ENCODE measurements at places on chromosomes 13 and 19.

- no peak for DNase-seq
These were observed 17.3 kb downstream of the CKM start for GRCh38 chr19:45305421-45305820.

DNA sequence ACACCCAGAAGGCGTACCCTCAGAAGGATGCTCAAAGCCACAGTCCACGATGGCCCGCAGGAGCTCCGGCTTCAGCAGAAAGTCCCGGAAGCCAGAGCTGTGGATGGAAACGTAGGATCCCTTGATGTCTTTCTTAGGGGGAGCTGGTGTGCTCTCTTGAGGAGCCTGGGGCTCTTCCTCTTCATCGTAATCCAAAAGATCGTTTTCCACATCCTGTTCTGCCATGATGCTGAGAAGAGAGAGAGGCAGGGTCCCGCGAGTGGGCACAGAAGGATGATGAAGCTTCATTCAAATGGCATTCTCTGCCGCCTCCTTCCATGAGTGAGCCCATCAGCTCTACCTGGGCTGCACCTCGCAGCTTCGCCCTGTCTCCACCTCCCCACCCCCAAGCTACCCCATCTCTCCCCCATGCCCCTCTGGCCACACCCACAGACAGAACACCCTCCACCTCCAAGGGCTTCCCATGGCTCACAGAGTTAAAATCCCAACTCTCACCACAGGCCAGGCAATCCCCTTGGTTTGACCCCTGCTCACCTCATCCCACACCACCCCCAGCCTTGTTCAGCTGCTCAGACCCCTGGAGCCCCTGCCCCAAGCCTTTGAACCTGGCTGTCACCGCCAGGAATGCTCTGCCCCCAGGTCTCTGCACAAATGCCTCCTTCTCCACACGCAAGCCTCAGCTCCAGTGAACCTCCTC, 6.0 kb downstream of the DDX39A start:
- DNase-seq, result no peak

- no peak for DNase-seq
These were observed 266.1 kb downstream of the TSHZ3 start for GRCh38 chr19:31083105-31083504.

- DNase-seq, result peak; percentile 70
These were observed at the start of gene CCDC169 for GRCh38 chr13:36297366-36298338. Gene CCDC169 (minus strand): TSS chr13:36297814. CDS start chr13:36297719, 95 bp downstream.

GRCh38 chr19:7638802-7639465, 2.0 kb downstream of the STXBP2 start:
- DNase-seq, result no peak

GRCh38 chr19:8663920-8664670, 33.7 kb downstream of the NFILZ start:
- no peak for DNase-seq

DNA sequence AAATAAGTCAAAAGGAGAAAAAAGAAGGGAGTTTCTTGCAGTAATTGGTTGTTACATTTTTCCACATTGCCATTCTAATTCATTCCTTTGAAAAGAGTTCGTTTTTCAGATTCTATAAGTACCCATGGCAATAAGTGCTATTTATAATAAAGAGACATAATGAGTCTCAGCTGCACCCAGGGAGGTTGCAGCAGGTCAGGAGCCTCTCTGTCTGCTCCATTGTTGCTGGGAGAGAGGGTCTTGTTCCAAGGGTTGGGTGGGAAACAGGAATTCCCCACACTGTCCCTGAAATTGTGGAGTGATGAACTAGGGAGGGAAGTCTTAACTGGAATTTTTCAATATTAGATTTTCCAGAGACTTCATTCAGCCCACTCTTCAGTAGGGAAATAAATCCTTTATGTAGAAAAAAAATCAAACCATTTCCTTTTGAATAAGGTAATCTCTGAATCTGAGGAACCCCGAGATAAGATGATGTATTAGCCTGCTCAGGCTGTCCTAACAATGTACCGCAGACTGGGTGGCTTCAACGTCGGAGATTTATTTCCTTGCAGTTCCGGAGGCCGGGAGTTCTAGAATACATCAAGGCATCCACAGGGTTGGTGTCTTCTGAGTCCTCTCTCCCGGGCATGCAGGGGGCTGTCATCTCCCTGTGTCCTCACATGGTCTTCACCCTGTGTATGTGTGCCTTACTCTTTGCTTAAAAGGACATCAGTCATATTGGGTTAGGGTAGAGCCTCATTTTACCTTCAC, 342.7 kb upstream of the TMTC4 start:
- DNase-seq, result no peak

DNA sequence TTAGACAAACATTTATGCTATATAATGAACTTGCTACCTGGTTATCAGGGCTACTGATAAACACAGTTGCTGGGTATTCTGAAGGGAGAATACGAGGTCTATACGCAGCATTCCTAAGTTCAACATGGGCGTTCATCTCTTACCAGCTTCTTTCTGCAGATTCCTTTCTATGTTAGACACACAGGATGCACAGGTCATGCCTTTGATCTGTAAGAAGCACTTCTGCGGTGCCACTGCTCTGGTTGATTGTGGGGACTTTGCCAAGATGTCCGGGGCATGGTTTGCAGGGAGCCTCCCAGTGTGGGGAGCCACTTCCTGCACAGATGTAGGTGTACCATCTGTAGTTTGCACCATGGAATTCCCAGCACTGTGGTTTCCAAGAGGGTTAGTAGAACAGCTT, 40.9 kb downstream of the ATP7B start:
- DNase-seq, result no peak

DNA sequence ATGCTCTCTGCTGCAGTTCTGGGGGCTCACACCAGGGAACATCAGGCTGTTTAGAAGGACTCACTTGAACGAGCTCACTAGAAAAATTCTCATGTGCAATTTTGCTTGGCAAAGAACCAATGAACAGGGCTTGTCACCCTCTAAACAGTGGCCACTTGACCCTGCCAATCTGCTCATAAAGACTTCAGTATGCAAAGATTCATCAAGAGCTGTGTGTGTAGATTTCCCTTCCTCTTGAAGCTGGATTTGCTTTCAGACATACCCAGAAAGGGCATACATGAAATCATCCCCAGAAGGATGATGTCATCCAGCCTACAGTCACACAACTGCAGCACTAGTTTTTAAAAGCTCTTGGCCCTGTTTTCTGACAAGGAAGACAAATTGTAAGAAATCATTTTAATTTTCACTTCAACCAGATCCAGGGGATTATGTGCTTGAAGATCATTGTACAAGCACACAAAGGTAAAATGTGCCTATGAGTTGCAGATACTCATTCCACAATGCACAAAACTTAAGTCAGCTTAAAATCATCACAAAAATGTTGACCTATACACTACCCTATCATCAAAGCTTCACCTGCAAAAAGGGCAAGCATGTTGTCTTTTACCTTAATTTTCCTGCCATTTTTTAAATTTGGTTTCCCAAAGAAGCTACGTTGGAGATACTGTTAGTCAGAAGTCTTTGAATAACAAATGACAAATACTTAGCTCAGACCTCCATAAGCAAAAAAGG, 5.2 kb upstream of the STK24 start:
- DNase-seq, result peak; percentile 72

- DNase-seq, result no peak
These were observed 289.2 kb upstream of the KLF12 start for GRCh38 chr13:74423434-74423833.

GRCh38 chr13:33956346-33956745, 138.4 kb downstream of the RFC3 start:
- DNase-seq, result no peak

- no peak for DNase-seq
These were observed 58.3 kb downstream of the TM9SF2 start for GRCh38 chr13:99559560-99559959.

- no peak for DNase-seq
These were observed 15.7 kb upstream of the F7 start for GRCh38 chr13:113089693-113090414.

DNA sequence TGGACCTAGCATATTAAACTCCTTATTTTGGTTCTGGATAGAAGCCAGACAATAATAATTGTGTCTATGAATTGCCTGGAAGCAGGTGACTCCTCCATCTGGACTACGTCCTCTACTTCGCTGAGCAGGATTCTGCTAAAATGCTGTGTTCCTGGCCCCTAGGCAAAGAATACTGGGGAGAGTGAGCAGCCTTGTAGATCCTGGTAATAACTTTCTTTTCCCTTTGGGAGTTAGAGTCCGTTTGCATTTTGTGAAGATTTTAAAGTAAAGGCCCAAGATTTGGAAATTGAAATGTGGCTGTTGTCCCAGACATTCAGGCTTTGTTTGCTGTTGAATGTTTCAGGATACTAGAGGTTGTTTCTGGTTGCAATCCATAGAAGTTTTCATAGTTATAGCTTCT, 511.9 kb upstream of the KLF12 start:
- DNase-seq, result no peak

GRCh38 chr13:107118506-107118905, 550.6 kb upstream of the ARGLU1 start:
- no peak for DNase-seq

DNA sequence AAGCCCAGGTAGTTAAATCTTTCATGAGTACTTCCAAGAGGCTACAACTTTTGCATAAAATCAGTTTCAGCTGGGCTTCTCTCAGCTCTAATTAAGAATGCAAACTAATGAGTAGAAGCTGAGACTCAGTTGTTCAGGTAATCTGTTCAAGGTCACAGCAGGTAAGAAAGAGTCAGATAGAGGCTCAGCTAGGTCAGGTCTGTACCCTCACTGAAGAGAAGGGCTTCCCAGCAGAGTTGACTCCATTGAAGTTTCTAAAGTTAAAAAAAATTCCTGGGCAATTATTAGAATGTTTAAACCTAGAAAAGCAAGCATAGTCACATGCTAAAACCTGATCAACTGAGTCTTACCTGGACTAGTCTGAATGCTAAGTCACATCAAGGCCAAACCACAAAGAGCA, 42.1 kb downstream of the ESD start:
- DNase-seq, result no peak

- peak; percentile 80 for DNase-seq
These were observed 1.8 kb downstream of the VASP start for GRCh38 chr19:45508861-45509691.

- DNase-seq, result no peak
These were observed 526.0 kb downstream of the PCDH9 start for GRCh38 chr13:66704110-66704509.

- no peak for DNase-seq
These were observed 24.9 kb upstream of the MEDAG start for GRCh38 chr13:30881191-30881651.

DNA sequence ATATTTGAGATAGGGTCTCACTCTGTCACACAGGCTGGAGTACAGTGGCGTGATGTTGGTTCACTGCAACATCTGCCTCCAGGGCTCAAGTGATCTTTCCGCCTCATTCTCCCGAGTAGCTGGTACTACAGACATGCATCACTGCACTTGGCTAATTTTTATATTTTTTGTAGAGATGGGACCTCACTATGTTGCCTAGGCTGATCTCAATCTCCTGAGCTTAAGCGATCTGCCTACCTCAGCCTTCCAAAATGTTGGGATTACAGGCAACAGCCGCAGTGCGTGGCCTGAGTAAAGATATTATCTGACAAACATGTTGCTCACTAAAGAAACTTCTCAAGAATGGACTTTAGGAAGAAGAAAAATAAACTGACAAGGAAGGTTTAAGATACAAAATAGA, 125.4 kb upstream of the ABCC4 start:
- DNase-seq, result no peak

DNA sequence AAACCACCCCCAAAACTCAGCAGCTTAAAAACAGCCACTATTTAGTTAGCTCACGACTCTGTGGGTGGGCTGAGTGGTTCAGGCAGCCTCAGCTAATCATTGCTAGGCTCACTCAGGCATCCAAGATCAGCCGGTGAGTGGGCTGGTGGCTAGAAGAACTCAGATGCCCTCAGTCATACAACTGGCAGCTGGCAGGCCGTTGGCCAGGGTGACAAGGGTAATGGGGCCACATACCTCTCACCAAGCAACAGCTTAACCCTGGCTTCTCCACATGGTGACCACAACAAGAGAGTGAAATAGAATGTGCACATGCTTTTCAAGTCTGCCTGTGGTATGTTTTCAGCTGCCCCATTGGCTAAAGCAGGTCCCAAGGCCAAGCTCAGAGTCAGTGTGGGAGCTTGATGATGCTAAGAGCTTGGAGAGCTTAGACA, 435.4 kb upstream of the TSHZ3 start:
- DNase-seq, result no peak

DNA sequence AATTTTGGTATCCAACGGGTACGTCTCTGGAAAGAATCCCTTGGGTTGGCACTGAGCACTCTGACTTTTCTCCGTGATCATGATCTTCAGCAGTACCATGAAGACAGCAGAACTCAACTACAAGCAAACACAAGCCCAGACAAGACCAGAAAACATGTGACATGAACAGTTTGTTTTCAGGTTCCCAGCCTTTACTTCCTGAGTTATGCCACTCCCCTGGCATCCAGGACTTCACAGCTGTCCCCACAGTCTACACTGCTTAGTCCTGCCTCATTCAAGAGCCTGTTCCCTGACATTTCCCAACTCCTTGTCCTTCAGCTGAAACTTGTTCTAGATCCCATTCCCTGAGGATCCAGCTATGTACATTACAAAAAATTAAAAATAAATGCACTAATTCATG, 4.9 kb upstream of the N4BP2L1 start:
- DNase-seq, result no peak

DNA sequence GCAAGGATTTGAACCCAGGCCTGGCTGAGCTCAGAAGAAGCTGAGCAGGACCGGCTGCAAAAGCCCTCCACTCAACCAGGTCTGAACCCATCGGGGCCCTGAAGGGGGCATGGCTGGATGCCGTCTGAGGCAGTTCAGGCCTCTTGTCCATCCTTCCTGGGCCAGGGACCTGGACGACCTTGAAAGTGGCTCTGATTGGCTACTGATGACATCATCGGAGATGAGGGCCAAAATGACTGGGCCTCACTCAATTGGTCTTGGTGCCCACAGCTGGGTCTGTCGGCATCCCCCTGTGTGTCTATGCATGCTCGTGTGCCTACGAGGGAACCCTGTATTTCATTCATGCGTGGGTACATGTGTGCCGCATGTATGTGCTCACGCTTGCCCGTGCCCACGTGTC, 71.8 kb downstream of the PTPRS start:
- no peak for DNase-seq

DNA sequence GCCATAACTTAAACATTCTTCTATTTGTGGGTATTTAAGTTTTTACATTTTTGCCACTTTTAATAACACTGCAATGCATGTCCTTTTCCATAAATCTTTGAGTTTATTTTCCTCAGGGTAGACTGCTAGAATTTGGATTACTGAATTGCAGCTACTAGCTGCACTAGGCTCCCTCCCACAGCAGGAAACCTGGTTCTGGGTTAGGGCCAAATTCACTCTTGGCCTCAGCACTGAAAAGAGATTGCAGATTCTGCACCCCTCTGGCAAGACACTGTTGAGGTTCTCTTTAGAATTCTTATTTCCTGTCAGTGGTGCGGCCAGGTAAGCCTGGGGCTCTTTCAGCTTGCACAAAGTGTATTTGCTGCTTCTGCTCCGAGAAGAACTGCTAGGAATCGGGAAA, 155.7 kb downstream of the ENOX1 start:
- DNase-seq, result no peak

GRCh38 chr13:95503662-95504061, 48.9 kb upstream of the CLDN10 start:
- DNase-seq, result no peak

- no peak for DNase-seq
These were observed at the start of gene CEACAM1 for GRCh38 chr19:42528354-42529247. Gene CEACAM1 (minus strand): TSS chr19:42528481. CDS start chr19:42528374, 107 bp downstream.

GRCh38 chr19:18771328-18772242, 19.5 kb downstream of the COMP start:
- DNase-seq, result no peak
